Smooth muscle cell of the pulmonary artery (primary cell): ENCODE measurements at places on chromosomes 12 and 14. TPM values are rescaled to one million over a fixed set of nuclear protein-coding genes. Genes with fewer than 3 reads are reported as not detected.

Gene CD4
- total RNA-seq = 0.26 and 13.2 TPM in 2 replicates

Gene MANSC1
- total RNA-seq = 3.9 and 4.6 TPM in 2 replicates

Gene PKP2
- total RNA-seq = 1.8 and 3.4 TPM in 2 replicates

Gene TMEM63C
- under 0.01 and 0.17 TPM in 2 replicates for total RNA-seq

Gene SLC38A4
- total RNA-seq = 0.39 and 0.56 TPM in 2 replicates

Gene EPYC
- total RNA-seq = not detected in 2 replicates
